ENCODE measurements at places on chromosomes 12 and 14.
A peak's percentile ranks its signal among the peaks of the same experiment; 100 is the strongest.

DNA sequence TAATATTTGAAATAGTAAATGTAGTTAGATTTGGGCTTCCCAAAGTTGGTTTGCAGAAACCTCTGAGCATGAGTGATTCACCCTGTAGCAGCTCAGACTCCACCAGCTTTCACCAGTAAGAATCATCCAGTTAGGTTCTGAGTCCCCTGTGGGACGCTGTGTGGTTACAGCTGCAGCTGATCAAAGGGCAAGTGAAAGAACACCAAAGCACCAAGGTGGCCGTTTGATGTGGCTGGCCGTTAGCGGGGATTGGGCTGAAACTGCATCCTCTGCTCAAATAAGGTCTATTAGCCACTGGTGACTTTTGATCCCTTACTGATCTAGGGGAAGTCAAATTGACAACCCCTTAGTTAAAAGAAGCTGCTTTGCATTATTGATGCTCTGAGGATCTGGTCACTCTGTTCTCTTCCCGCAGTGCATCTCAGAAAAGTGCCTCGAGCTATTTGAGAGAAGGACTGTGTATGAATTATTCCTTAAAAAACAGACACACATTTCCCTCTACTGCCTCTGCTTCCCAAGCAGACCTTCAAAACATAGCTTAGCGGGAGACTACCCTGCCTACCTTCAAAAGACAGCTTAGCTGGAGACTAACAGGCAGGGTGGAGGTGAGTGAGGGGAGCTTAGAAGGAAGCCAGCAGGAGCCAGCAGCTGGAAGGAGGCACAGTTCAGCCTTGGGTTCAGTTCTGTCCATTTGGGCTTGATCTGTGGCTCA is 3.7 kb downstream of the ABHD12B start:
- H3K27me3 ChIP-seq: peaks cover 49% of the 10 kb centered on the region
- no peaks in the 10 kb centered on the region for H3K4me1 ChIP-seq
- H3K4me3 ChIP-seq: no peak overlapping the region
- H3K36me3 ChIP-seq: no peaks in the 10 kb centered on the region

- no peak overlapping the region for H3K4me3 ChIP-seq
- H3K4me1 ChIP-seq: peaks cover 21% of the 10 kb centered on the region
- no peaks in the 10 kb centered on the region for H3K27me3 ChIP-seq
- no peak for DNase-seq
- no peaks in the 10 kb centered on the region for H3K36me3 ChIP-seq
Measured at GRCh38 chr14:54889919-54890318, 12.7 kb downstream of the GCH1 start.

DNA sequence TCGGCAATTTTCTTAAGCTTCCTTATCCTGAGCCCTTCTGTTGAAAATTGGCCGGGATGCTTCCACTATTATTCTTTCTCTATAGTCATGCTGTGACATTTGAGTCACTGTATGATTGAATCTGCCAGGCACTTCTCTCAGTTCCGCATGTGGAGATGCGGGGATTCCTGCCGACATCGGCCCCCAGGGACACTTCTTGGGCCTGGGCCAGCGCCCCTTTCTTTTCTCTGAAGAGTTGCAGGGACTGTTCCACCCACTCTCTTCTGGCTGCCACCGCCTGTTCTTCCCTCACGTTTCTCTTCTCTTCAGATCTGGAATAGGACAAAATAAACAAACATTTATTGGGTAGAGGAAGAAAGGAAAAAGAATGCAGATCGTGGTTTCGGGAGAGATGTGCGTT is 310.1 kb downstream of the ETNK1 start:
- no peaks in the 10 kb centered on the region for H3K36me3 ChIP-seq
- H3K27me3 ChIP-seq: no peaks in the 10 kb centered on the region
- no peak for DNase-seq
- peaks cover 10% of the 10 kb centered on the region for H3K4me1 ChIP-seq
- no peak overlapping the region for H3K27ac ChIP-seq

GRCh38 chr12:67647799-67648520 is 585 bp upstream of the DYRK2 start:
- DNase-seq: peak; percentile 93
- peak overlapping the region; percentile 85 for H3K27ac ChIP-seq
- H3K4me1 ChIP-seq: peaks cover 16% of the 10 kb centered on the region
- peak overlapping the region; percentile 61 for H3K4me3 ChIP-seq
- H3K36me3 ChIP-seq: no peaks in the 10 kb centered on the region

GRCh38 chr14:38931969-38932652 is 170.9 kb downstream of the SEC23A start:
- H3K4me1 ChIP-seq: no peaks in the 10 kb centered on the region
- no peaks in the 10 kb centered on the region for H3K27me3 ChIP-seq
- H3K36me3 ChIP-seq: no peaks in the 10 kb centered on the region
- H3K4me3 ChIP-seq: no peak overlapping the region
- H3K27ac ChIP-seq: no peak overlapping the region

- DNase-seq: peak; percentile 26
- no peaks in the 10 kb centered on the region for H3K27me3 ChIP-seq
- H3K36me3 ChIP-seq: peaks cover 12% of the 10 kb centered on the region
- no peak overlapping the region for H3K4me3 ChIP-seq
- H3K4me1 ChIP-seq: no peaks in the 10 kb centered on the region
Measured at GRCh38 chr14:75999511-76000190, 14.1 kb downstream of the IFT43 start.

DNA sequence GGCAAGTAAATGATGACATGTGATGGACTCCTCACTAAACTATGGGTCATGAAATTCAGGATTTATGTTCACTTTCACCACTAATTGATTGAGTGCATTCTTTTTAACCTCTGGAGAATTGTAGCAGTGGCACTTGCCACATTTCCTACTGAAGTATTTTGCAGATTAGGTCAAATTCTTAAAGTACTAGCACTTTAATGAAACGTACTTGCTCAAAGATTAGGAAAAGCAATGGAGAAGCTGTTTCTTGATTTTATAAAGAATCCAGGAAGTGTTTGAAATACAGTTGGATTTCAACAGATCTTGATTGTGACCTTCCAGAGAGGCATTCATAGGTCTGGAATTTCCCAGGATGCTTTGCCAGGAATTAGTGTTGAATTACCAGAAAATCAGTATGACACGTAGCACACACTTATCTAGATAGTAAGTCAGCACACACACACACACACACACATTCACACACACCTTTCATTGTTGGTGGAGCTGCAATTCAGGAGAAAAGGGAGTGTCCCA is 162.6 kb downstream of the MYRFL start:
- no peaks in the 10 kb centered on the region for H3K36me3 ChIP-seq
- DNase-seq: peak; percentile 97
- no peak overlapping the region for H3K4me3 ChIP-seq
- H3K27ac ChIP-seq: peak overlapping the region; percentile 28

All from cardiac muscle cell (in vitro differentiated cells and primary cell).